Ammon's horn (tissue), 1 donor: ENCODE measurements at places on chromosomes 2 and 18.

GRCh38 chr18:76456823-76457222 lies 38.2 kb downstream of the ZNF516 start:
- DNase-seq: no peak

DNA sequence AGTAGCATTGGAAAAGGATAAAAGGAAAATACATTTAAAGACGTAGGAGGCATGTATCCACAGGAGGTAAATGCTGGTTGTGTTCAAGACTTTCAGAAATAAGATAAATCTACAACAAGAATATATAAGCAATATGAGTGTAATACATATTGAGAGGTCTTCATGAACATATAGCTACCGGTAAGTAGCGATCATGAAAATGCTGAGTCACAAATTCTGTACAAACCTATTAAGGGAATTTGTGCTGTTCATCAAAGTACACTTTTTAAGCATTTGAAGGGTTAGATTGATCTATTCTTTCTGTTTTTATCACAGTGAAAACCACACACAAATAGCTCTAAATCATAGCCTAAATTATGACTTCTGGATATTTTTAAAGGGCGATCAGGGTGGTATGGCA lies 173.1 kb upstream of the NYAP2 start:
- DNase-seq: no peak

DNA sequence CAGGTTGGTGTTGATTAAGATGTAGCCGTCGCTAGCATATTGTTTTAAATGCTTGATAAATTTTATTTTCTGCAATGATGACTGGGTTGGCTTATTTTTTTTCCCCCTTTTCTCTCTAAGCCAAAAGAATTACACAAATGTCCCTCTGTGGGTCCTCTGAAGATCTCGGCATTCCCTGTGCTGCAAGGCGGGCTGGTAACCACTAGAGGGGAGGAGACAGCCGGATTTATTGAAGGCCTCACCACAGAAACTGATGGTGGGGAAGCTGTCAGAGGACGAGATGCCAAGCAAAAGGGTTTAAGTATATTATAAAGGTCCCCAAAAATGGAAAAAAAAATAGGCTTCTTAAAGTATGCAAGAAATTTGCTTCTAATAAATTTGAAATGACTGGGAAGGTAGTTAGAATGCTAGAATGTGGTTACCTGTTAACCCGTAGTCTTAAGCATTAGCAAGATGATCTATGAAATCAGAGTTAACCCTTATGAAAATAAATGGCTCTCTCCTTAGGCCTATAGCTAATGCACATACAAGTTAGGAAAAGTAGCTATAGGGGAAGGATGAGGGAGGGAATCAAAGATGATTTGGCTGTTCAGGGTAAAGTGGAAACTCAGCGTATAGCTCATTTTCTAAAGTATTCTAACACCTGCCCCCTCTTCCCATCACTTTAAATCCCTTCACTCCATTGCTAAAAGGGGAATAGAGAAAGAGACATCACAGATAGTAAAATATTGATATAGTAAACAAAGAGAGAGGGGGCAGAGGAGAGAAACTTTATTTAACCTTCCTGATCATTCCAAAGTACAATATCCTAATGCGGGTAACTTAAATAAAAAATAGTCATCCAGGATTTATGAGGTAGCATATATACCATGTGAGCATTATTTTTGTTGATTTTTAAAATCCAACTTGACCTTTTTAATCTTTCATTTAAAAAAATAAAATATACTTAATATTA lies 894.5 kb upstream of the POU3F3 start:
- peak; percentile 89 for DNase-seq

DNA sequence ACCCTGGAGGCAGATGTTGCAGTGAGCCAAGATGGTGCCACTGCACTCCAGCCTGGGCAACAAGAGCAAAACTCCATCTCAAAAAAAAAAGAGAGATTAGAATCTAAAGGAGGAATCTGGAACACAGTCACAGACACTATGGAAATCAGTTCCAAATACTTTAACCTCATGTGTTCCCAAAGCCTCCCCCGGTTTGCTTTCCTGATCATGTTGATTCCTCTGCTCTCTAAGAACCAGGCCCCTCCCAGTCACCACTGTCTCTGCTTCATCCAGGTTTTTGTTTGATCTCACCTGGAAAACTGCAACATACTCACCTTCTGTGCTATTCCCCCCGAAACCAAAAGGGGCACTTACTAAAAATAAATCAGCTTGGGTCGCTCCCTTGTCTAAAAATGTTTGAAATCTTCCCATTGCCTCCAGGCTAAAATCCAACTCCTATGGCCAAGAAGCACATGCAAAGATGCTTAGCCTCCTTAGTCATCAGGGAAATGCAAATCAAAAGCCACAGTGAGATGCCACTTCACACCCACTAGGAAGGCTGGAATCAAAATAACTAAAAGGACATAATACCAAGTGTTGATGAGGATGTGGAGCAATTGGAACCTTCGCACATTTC lies 6.2 kb upstream of the NEU2 start:
- DNase-seq: no peak

DNA sequence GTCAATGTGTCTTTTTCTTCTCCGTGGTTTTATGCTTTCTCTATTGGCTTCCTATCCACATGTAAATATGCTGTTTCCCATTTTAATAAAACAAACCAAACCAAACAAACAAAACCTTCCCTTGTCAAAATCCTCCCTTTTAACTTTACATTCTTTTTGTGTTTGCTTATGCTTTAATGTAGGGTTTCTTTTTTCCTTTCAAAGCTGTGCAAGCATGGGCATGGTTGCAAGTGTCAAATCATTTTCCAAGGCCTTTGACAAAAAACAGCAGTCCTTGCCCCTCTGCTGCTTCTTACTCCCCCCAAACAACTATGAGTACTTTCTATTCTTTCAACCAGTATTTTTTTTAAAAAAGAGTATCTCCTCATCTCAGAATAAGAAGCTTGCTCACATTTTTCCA lies 66.0 kb upstream of the ACYP2 start:
- DNase-seq: no peak

DNA sequence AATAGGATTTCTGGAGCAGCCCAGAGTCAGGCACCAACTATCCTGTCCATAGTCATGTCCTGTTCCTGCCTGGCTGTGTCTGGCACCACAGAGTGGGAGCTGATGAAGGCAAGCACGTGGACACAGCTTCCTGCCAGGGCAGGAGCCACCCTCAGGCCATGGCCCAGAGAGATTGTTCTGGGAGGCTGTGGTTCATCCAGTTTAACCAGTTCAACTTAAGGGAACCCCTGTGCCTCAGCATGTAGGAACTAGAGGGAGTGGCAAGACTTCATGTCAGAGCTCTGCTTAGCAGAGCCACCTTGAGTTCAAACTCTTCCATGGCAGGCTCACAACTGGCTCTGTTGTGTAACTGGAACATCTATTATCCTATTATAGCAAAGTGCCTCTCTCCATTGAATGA lies 73.2 kb upstream of the NCKAP5 start:
- DNase-seq: peak; percentile 82

DNA sequence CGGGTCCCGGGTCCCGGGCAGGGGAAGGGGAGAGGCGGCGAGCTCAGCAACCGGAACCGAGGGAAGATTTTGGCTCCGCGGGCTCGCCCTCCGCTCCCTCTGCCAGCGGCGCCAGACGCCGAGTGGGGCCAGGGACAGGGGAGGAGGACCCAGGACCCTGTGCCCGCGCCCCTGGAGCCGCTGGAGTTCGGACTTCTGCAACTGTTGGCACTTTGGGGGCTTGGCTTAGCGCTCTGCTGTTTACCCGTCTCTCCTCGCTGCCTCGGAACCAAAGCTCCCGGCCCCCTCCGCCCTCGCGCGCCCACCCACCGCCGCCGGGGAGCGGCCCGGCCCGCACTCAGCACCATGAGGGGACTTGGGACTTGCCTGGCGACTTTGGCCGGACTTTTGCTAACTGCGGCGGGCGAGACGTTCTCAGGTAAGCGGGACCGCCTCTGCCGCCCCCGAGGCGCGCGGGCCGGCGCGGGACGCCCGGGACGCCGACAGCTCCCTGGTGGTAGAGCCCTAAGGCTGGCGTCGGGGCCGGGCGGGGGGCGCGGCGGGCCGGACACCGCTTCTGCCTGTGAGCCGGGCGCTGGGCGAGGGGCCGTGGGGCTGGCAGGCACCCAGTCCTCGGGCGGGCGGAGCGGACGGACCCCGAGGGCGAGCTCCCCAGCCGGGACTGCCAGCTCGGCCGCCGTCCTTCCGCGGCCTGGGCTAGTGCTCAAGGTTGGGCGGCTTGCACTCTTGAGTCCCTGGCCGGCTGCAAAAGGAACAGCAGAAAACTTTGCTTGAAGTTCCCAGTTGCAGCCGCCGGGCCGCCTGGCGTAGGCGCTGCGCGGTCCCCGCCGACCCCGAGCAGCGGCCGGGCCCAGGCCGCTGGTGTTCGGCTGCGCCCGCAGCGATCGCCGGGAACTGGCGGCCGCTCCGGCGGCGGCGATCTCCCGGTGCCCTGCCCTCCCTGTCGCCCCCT lies 634 bp downstream of the PTPRM start:
- DNase-seq: peak; percentile 34

GRCh38 chr2:74037379-74037860 lies 52.7 kb downstream of the TET3 start:
- peak; percentile 46 for DNase-seq

- DNase-seq: no peak
These were observed 228.9 kb downstream of the RBM43 start for GRCh38 chr2:151032741-151033191.

- DNase-seq: no peak
These were observed 2.6 kb downstream of the SEC11C start for GRCh38 chr18:59142274-59142673.

DNA sequence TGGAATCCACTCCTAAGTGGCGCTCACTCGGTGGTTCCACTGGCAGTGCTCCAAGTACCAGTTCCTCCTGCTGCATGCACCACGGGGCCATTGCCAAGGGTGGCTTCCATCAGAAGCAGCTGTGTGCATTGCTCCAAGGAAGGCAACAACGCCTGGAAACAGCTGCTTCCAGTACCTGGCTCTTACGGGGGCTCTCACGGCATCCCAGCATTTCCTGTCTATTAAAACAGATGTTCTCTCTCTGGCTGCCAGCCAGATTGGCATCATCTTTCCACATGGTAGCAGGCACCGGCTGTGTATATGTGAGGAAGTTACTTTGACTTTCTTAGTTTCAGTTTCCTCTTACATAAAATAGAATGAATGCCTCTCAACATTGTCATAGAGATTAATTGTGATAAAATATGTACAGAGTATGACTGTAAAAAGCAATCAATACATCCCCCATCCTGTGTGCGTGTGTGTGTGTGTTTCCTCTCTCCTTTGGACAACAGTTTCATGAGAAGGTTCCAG lies 84.9 kb downstream of the CMPK2 start:
- peak; percentile 70 for DNase-seq
